Epithelial cell of proximal tubule (primary cell): ENCODE measurements at places on chromosomes 7 and 10.

DNA sequence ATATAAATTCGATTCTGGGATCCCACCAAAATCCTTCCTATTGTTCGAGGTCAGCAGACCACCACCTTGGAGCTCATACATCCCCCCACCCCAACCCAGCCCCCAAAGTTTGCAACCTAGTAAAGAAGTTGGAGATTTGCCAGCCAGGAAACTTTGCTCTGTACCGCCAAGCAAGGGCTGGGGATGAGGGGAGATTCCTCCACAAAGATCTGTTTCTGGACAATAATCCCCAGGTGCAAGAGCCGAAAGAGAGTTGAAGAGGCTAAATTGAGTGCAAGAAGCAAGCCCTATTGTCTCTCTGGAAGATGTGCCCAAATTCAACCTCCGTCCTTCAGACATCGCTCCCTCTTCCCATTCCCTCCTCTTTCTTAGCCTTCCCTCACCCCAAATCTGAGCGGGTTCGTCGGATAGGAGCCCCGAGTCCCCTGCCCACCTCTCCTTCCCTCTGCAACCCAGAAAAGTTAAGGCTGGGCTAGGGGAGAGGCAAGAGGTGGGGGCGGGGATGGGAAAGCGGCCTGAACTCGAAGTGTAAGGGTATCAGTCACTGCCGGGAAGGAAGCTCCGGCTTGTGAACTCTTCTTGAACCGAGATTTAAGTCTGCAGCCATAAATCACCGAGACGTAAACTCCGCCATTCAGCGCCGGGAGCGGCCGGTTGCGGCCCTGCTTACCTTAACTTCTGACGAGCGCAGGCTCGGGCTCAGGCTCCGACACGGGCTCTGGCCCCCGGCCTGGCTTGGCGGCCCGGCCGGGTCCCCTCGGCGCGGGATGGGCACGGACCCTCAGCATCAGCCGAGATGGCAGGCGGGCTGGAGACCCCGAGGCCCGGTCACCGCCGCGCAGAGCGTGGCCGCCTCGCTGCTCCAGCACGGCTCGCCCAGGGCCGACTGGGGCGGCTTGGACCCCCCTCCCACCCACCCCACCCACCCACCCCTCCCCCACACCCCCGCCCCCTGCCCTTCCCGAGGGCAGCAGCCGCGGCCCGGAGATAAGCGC is 10.8 kb upstream of the HOXA2 start:
- no peak for DNase-seq

DNA sequence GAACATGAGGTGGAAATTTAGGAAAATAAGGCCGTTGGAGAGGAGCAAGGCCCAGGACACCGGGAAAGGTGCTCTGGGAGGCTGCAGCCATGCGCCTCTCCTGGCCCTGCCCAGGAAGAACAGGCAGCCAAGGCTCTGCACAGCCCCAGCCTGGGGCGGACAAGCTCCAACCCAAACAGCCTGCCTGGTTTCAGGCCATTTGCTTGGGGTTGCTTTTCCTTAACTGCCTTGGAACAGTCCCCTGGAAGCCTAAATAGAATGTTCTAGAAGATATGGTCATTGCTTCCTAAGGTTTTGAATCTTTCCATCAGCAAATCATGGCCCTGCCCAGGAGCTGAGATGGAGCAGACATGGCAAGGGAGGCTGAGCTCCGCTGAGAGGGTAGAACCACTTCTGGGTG is 11.0 kb downstream of the VSTM4 start:
- DNase-seq: no peak

DNA sequence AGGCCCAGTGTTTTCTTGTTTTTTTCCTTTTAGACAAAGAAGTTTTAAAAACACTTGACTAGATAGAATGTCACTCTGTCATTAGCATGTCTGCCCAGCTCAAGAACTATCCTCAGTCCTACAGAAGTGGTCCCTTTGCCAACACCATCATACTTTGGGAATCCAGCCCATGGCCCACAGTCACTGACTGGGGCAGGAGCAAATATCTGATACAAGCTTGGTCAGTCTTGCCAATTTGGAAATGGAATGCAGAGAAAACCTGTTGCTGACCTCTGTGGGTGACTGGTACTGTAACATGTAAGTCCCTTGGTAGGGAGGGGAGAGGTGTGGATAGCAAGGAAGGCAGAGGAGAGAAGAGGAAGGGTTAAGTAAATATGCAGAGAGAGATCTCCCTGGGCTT is 47.8 kb downstream of the IPMK start:
- DNase-seq: no peak

GRCh38 chr10:91694170-91694794 is 61.4 kb upstream of the PPP1R3C start:
- no peak for DNase-seq

DNA sequence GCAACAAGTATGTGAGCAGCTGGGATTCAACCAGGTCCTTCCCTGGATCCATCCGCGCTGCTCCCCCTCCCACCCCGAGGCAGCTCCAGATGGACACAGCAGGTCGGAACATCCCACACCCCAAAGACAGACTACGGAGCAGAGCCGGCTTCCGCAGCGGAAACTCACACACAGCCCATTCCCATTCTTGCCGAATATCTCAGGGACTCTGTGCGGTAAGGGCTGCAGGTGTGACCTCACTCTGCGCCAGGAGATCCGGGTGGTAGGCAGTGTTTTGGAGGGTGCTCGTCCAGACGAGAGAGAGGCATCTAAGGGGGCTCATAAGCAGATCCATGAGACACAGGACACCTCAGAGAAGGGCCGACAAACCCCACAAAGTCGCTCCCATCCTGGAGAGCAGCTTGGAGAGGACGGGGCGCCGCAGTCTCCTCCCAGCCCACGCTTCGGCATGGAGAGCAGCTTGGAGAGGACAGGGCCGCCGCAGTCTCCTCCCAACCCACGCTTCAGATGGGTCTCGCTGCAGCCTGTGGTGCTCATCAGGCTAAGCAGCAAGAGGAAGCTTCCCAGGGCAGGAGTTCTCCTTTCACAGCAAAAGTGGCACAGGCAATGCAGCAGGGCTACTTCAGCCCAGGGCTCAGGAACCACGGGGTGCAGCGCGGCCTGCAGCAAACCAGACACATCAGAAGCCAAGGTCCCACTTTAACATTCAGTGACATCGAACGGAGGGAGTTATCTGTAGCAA is 179.9 kb downstream of the DIP2C start:
- DNase-seq: no peak

DNA sequence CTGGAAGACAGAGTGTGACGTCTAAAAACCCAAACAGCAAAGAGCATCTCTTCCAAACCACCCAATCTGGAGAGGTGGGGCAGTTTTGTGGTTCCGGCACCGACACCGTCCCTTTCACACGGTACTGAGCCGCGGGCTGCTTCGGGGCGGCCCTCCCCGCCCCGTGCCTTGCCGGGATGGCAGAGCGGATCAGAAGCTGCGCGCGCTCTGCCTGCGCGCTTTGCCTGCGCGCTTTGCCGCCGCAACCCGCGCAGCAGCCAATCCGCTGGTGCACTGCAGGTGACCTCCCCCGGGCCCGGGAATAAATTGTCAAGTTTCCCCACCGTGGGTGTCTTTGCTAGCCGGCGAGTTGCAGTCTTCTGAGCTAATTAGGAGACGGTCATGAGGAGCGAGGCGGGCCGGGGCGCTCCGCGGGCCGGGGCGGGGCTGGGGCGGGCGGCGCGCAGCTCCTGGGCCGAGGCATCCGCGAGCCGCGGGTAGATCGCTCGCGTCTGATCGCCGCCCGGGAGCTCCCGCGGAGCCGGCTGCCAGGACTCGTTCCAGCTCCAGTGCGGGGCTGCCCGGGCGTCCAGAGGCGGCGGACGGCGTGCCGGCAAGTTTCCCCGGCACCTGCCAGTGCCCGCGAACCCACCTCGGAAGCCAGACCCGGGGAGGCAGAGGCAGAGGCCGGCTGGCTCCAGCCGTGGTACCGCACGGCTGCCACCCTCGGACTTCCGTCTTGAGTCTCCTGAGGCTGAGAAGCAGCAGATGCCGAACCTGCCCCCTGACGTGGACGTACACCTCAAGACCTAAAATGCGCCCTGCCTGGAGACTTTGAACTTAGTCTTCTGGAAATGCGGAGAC is 536.0 kb upstream of the GALNT17 start:
- no peak for DNase-seq

DNA sequence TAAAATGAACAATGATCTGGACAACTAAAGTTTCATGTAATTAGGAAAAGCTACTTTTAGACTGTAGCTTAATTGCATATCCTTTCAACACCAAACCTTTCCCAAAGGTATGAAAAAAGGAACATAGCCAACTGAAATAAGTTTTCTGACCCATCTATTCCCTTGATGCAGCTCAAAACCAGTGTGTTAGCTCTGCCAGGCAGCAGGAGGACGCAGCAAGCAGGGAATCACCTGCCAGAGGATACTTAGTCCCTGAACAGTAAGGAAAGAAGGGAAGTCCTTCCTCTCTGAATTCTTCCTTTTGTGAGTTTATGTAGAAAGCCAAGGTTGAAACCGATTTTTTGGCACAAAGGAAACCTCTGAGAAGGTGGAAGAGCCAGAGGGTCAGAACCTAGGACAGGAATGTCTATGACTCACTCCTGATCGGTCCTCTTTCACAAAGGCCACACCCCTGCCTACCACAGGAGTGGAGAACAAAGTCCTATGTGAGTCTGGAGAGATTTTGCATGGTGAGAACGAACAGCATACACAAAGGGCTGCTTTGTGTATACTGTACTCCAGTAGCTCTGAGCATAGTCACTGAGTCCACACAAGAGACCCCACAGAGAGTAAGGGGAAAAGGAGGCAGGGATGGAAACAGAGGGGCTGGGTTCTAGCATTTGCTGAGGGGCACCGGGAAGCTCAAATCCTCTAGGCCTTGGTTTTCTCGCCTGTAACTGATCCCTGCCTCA is 68.8 kb upstream of the GSDME start:
- peak; percentile 50 for DNase-seq

- no peak for DNase-seq
These were observed 4.3 kb downstream of the CAMK1D start for GRCh38 chr10:12353399-12354242.

DNA sequence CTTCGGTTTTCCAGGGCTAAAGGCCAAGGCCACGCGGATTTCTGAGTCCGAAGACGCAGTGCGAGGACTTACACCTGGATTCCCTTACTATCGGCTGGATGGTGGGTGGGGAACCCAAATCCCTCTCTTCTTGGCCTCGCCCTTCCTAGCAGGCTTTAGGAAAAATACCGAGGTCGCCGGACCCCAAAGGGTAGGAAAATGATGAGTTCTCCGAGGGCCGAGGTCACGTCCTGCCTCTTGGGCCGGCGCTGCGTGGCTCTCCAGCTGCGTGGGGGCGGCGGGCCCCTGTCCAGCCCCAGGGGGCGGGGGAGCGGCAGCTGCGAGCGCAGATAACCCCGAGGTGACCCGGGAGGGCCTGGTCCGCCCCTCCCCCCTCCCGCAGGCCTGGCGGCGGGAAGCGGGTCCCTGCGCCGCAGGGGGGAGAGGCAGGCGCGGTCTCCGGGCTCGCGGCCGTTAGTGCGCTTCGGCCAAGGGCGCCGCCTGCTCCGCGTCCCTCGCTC is 805 bp upstream of the HMX3 start:
- DNase-seq: no peak

- DNase-seq: peak; percentile 71
These were observed 170.4 kb downstream of the SUGCT start for GRCh38 chr7:40305229-40305628.

DNA sequence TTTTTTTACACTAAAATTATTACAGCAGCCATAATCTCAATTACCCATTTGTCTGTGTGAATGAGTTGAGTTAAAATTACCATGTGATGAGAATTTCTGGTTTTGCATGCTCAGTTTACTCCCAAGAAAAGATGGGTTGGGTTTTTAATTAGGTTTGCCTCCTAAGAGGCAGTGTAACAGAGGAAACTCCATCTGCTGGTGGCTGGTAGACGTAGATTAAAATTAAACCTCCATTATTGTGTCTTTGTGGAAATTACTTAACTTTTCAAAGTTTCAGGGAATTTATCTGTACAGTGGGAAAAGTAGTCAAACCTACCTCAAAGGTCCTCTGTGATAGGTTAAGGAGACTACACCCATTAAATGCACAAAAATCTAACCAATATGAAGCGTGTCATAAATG is 954.2 kb downstream of the PCDH15 start:
- no peak for DNase-seq

GRCh38 chr10:49798275-49798674 is 36.2 kb upstream of the OGDHL start:
- DNase-seq: no peak

- DNase-seq: peak; percentile 57
These were observed 36.8 kb downstream of the CTBP2 start for GRCh38 chr10:125123476-125124114.

DNA sequence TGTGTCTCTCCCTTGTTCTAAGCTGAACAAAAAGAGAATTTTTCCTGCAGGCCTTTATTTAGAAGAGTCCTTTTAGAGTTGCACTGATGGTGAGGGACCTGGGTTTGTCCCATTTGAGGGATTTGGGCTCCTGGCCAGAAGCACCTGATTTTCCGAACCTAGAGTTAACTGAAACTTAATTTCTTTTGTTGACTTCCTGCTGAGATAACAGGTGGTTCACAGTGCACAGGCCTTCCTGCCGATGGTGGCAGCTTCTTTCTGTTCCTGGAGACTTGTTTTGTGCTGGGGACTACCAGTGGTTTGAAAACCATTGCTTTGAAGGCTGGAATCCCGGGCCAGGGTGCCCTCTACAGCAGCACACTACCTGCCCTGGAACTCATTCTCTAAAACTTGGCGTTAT is 99.2 kb downstream of the SUGCT start:
- no peak for DNase-seq

- DNase-seq: no peak
These were observed 4.2 kb downstream of the OSBPL3 start for GRCh38 chr7:24975644-24976260.

GRCh38 chr10:47371629-47372485 is 12.2 kb downstream of the ZNF488 start:
- DNase-seq: no peak

DNA sequence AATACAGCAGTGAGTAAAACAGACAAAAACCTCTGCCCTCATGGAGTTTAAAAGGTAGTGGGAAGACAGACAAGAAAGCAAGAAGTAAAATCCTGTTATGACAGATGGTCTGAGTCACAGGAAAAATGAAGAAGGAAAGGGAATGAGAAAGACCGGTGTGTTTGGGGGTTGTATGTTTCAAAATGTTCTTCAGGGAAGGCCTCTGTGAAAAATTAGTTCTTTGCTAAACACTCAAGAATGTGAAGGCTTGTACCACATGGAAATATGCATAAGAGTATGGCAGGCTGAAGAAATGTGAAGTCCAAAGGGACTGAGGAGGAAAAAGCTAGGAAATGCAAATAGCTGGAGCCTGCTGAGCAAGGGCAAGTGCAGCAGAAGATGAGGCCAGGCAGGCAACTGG is 315.9 kb upstream of the SEMA3A start:
- DNase-seq: no peak

- DNase-seq: peak; percentile 62
These were observed 145.1 kb upstream of the TMEM106B start for GRCh38 chr7:12066004-12066403.

DNA sequence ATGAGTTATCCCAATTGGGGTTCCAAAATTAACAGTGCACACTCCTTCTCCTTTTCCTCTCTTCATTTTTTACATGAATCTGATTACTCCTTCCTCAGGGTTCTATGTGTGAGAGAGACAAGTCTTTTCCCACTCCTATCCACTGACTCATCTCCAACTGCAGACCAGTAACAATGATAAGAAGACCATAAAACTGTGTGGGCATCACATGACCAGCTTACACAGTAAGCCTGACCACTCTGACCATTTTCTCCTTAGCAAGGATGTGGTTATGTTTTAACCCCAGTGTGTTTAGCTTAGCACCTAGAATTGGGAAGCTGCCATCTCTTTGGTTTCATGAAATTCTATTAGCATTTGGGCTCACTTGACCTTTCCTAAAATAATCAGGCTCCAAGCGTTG is 145.0 kb upstream of the CALCR start:
- peak; percentile 76 for DNase-seq
